ENCODE measurements at places on chromosomes 4 and X. TPM values are rescaled to one million over a fixed set of nuclear protein-coding genes. Genes with fewer than 3 reads are reported as not detected.
A peak's percentile ranks its signal among the peaks of the same experiment; 100 is the strongest.

GRCh38 chr4:174919886-174920423 lies 1.8 kb downstream of the ADAM29 start:
- no peak for DNase-seq

GRCh38 chr4:15482842-15483241 lies 13.2 kb downstream of the CC2D2A start:
- no peak for DNase-seq

SMARCA1 gene
- polyA plus RNA-seq: 36.7 TPM

GRCh38 chr4:82268050-82268825 lies 105.6 kb downstream of the HNRNPD start:
- DNase-seq: peak; percentile 2

GRCh38 chrX:11759172-11759460 lies 1.1 kb downstream of the MSL3 start:
- no peak for DNase-seq
